ENCODE measurements at places on chromosomes 2 and 18.

DNA sequence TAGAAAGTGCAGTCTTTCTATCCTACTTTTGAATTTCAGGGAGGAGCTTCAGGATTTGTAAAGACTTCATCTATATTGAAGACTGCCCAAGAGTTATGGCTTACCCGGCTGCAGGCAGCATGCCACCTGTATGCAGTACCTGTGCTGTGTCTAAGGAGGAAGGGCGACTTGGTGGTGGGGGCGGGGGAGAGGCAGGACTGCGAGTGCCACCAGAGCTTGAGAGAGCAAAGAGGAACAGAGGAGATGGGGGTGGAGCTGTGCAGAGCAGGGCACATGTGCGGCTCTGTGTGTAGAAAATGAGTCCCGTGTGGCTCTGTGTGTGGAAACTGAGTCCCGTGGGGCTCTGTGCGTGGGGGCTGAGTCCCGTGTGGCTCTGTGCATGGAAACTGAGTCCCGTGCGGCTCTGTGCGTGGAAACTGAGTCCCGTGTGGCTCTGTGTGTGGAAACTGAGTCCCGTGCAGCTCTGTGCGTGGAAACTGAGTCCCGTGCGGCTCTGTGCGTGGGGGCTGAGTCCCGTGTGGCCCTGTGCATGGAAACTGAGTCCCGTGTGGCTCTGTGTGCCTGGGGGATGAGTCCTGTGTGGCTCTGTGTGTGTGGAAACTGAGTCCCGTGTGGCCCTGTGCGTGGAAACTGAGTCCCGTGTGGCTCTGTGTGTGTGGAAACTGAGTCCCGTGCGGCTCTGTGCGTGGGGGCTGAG is 43.2 kb downstream of the LDLRAD4 start:
- no peak for DNase-seq

- DNase-seq, result no peak
Measured at GRCh38 chr2:27667446-27667845, 3.8 kb downstream of the SLC4A1AP start.

- DNase-seq, result no peak
Measured at GRCh38 chr18:5984245-5984644, 88.9 kb upstream of the TMEM200C start.

GRCh38 chr2:207067473-207067872 is 98.3 kb downstream of the KLF7 start:
- no peak for DNase-seq

GRCh38 chr18:6570581-6571238 is 156.0 kb upstream of the L3MBTL4 start:
- DNase-seq, result no peak

DNA sequence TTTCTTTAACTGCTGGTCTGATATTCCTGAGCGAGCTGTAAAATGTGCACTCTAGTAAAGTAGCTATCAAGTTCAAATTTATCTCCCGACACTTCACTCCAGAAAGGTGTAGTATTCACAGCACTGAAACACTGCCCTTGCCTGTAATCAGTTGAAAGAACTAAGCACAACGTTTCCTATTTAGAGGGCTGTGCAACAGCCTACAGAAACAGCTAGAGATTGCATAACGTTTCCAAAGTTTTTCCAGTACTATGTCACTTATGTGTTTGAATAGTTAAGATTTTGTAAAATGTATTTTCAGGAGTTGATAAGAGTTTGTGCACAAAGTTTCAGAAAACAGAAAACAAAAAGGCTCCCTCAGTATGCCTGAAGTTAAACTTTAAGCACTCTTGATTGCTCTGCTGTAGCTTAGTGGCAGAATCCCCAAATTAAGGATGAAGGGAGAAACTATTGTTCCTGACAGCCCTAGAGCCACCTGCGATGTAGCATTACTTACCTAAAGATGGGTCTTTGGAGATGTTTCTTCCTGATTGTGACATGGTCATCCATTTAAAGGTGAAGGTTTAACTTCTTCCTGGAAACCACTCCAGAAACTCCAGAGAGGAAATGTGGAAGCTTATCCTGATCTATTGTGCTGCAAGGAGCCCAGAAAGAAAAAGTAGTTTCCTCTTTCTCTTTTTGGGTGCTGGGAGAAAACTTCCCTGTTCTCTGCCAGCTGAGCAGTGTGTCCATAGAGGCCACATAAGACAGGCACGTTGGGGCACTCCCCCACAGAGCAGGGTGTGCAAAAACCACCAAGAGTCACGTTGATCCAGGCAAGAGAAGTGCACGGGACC is 536 bp downstream of the PDE1A start:
- DNase-seq, result no peak

DNA sequence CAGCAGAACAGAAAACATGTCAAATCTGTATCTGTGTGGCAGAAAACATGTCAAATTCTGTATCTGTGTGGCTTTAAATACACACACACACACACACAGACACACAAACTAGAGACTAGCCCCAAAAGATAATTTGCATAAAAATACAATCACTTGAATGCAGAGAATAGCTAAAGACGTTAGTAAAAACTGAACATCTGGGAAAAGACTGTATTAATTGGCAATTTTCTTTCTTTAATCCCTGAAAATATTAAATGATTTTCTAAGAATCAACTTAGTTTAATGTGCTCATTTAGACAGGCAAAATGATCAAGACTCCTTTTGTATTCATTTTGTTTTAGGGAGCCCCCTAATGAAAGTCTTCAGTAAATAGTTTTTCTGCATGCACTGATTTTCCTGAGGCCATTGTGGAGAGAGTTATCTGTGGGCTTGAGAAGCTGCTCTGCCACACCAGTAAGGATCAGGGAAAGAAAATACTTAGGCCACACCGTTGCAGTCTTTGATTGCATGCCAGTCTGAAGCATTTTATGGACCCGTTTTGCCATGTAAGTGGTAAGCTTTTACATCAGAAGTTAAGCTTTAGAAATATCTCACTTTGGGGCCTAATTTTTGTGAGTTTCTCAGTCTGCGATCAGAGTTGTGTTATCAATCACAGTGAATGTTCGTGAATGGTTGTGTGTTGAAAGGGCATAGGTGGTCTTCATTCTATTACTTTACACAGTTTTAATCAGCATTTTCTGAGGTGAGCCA is 2.2 kb downstream of the SPATS2L start:
- peak; percentile 60 for DNase-seq

DNA sequence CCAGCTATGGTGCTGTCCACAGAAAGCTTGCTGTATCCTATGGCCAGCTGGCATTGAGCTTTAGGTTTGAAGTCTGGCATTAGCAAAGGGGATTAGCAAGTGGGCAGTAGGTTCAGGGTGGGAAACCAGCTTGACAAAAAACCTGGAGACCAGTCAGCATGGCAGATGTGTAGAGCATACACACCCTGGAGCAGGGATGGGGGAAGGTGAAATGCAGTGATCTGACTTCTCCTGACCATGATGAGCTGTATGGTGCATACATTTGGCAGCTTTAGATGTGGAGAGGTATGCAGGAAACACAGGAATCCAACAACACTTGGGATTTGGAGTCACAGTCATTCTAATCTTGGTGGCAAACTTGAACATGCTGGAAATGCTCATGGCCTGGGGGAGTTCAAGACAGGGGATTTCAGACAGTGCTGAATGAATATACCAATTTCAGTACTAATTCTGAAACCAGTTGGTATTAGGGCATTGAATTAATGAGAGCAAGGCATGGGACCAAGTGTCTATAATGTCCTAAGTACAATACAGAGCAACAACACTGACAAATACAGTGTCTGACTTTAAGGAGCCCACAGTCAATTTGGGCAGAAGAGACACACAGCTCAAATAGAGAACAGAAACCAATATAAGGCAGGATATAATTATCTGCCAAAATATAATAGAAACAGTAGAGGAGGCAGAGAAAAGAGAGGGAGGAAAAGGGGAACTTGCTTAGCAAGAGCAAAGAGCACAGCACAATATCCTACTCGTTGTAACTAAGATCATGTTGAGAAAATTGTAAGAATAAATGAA is 11.8 kb downstream of the ARHGAP15 start:
- no peak for DNase-seq

Measured in C1 segment of cervical spinal cord (tissue), 14 donors.